LNCaP clone FGC (cell line): ENCODE measurements at places on chromosomes 1 and 21.

DNA sequence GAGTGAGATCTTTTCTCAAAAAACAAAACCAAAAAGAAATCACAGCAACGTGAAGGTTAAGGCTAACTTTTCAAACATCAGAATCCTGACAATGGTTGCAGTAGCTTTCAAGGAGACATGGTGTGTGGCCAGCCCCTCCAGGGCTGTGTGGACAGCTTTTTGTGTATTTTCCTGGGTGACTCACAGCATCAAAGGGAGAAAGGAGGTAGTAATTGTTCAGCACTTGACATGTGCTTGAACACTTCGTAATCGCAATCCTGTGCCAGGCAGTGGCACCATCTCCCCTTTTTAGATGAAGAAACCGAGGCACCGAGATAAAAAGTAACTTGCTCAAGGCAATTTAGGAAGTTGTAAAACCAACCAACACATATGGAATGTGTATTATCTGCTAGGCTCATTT is 10.3 kb downstream of the NBL1 start:
- DNase-seq: no peak

DNA sequence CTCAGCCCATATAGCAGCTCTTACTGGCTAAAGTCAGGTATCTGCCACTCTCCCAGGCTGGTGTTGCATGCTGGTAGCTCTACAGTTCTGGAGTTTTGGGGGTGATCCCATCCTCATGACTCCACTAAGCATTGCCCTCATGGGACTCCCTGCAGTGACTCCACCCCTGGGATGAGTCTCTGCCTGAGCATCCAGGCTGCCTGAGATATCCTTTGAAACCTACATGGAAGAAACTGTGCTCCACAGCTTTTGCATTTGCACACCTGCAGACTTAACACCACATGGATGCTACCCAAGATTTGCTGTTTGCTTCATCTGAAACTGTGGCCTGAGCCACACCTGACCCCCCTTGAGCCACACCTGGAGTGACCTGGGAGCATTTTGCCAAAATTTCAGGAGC is 226.4 kb downstream of the C1orf94 start:
- DNase-seq: no peak

DNA sequence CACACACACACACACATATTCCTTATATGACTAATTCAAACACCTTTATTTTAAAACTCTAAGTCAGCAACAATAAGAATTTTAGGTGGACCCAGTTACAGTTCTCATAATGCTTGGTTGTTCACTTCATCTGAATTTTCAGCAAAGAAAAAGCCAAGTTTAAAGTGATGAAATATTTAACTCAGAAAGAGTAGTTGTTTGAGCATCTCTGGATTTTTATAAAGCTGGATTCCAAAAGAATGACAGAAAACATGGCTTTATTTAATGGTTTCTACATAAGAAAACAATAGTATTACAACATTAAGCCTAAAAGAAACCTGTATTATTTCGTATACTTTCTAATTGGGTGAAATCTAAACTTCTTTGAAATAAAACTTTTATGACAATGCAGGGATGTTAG is 54.2 kb upstream of the ADAMTS5 start:
- DNase-seq: no peak

GRCh38 chr21:15058854-15059263 is 5.9 kb downstream of the NRIP1 start:
- DNase-seq: no peak

GRCh38 chr1:26530895-26531598 is 1.5 kb downstream of the RPS6KA1 start:
- DNase-seq: peak; percentile 61

DNA sequence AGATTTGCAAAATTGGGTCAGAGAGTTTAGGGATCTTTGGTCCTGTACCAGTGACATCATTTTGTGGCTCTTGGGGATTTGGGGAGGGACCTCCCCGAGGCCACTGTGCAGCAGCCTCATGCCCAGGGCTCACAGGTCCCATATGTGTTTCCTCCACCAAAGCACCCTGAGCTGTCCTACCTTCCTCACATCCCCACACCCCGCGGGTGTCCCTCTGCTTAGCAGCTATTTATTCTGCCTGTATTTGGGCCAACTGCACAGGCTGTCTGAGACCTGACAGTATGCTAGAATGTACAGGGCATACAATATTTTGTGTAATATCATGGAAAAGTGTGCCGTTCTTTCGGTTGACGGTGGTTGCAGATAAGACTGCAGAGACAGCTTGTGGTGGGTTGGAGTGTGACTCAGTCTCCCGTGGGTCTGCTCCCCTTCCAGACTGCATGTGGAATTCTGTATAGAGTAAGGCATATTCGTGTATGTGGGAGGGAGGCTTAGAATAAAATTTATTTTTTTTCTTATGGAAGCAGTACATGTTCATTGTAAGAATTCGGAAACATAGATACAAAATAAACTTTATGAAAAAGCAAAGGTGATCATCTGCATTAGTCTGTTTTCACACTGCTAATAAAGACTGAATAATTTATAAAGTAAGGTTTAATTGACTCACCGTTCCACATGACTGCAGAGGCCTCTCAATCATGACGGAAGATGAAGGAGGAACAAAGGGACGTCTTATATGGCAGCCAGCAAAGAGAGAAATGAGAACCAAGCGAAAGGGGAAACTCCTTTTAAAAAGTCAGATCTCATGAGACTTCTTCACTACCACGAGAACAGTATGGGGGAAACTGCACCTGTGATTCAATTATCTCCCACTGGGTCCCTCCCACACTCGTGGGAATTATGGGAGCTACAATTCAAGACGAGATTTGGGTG is 84.4 kb downstream of the ADARB1 start:
- DNase-seq: no peak

- DNase-seq: no peak
Measured at GRCh38 chr1:153780551-153780950, 5.3 kb downstream of the SLC27A3 start.

DNA sequence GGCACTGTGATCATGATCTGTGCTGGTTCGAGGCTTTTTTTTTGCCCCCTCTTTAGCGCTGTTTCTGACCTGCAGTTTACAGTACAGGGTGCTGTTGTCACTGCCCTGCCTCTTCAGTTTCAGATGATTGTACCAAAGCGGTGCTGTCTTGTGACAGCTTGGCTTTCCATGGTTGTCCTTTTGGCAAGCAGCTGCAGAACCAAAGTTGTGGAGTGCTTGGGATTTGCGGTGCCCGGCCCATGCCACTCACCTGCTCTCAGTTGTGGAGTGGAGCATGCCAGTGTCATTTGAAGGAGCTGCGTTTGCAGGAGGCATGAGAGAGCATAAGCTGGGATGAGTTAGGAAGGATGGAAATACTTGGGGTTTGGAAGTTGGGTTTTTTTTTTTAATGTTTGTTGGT is 48.4 kb downstream of the DOP1B start:
- DNase-seq: no peak

GRCh38 chr1:221810406-221810805 is 68.5 kb upstream of the DUSP10 start:
- no peak for DNase-seq
